ENCODE measurements at places on chromosomes 13 and 19. TPM values are rescaled to one million over a fixed set of nuclear protein-coding genes. Genes with fewer than 3 reads are reported as not detected.

GAPDHS gene
- total RNA-seq = not detected

OVOL3 gene
- not detected for total RNA-seq

NLRP9 gene
- not detected for total RNA-seq

ZNF665 gene
- total RNA-seq = 2.4 TPM

COG6 gene
- 19.0 TPM for total RNA-seq

ZNF442 gene
- total RNA-seq = 0.92 TPM
